HT-29 (cell line): ENCODE measurements at places on chromosomes 4 and X.

GRCh38 chrX:117959045-117959444 is 157.6 kb downstream of the KLHL13 start:
- no peak for DNase-seq

- DNase-seq: no peak
Observed at GRCh38 chrX:139077281-139078250, 366.0 kb upstream of the FGF13 start.

GRCh38 chrX:153694687-153695270 is 7.1 kb downstream of the SLC6A8 start:
- no peak for DNase-seq

DNA sequence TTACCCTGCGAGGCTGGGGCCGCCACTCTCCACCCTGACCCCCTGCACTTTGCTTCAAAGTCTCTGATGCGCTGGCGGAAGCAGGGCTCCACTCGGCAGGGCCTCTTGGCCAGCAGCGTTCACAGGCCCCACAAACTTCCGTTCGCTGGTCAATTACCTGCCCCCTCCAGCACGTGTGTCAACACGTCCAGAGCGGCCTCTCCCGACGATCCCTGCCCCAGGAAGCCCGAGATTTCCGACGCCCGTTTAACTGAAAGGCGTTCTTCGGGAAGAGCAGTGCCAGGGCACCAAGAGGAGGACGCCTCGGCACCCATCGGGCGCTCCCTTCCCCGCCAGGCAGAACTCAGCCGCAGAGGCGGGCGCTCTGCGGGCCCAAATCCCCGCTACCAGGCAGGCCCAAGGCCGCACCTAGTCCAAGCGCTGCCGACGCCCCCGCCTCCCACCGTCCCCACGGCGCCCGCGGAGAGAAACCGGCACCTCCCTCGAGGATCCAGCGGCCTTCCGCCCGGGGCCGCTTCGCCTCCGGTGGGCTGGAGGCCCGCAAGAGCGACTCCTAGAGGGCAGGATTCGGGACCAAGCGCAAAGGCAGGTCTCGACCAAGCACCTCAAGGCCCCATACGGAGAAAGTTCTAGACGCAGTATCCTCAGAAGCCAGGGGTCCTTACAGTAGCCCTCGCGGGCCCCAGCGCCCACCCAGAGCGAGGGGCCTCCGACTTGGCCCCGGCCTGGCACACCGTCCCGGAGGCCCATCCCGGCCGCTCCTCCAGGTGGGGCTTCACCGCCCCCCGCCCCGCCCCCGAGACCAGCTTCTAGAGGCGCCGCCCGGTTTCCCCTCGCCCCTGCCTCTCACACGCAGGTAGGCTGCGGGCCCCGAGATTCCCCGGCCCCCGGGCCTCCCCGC is 586 bp downstream of the BCAP31 start:
- peak; percentile 78 for DNase-seq

DNA sequence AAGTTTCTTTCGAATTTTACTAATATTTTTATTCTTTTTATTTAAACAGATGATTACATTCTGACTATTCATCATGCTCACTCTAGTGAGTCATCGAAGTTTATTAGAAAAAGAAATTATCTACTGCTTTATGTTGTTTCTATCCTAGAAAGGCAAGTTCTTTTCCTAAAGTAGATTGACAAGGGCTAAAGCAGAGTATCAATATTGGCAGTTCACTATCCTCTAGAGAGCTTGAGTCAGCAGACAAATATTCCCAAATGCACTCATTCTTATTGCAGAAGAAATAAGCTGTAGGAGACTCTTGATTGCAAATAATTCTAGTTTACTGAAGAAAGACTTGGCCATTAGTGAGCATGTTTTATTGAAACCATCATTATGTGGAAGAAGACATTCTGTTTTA is 911.8 kb downstream of the CENPC start:
- DNase-seq: no peak

GRCh38 chrX:87468941-87469340 is 48.7 kb upstream of the KLHL4 start:
- no peak for DNase-seq

GRCh38 chr4:146916479-146917076 is 29.1 kb downstream of the TTC29 start:
- DNase-seq: peak; percentile 40

DNA sequence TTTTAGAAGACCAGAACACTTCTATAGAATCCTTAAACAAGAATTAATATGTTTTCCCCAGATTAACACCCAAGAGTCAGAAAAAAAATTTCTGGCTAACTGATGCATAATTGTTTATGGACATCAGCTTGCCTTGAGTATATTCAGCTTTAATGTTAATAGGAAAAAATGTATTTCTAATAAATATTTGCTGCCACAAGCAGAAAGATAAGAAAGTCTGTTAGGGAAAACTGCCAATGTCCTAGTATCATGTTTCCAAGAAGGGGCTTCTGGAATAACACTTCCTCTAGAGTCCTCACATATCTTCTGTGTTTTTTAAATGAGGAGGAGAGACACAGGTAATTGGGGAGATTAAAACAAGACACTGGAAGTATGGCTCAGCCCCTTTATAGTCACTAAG is 202.1 kb upstream of the TET2 start:
- DNase-seq: no peak

DNA sequence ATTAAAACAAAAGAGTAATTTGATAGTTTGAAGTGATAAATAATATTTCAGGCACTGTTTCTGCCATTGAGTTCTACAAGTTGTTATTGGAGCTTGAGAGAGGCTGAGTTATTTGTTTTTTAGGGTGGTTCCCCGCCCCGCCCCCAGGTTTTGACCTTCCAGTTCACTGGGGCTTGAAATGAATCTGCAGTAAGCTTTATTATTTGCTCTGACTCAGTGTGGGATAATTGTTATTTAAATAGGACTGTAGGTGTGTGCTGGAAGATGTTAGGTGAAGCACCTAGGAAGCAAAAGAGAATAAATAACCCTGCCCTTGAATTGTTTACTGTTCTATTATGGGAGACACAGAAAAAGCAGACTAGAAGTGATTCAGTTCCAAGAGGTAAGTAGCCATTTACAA is 81.2 kb upstream of the KCNIP4 start:
- peak; percentile 45 for DNase-seq

DNA sequence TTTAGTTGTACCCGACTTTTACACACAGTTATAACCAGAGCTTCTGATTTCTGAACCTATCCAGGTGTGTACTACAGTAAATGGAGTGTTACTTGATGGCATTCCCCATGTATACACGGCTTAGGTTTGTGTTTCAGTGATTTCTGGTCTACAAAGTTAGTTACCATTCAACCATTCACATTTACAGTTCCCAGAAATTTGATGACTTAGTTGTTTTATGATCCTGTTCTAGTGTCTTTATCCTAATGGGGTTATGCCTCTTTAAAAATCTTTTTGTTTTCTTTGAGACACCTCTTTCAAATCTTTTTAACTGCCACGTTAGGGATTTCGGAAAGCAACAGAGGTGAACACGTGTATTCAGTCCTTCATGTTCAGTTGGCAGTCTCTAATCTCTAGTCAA is 23.4 kb downstream of the CPEB2 start:
- DNase-seq: no peak

DNA sequence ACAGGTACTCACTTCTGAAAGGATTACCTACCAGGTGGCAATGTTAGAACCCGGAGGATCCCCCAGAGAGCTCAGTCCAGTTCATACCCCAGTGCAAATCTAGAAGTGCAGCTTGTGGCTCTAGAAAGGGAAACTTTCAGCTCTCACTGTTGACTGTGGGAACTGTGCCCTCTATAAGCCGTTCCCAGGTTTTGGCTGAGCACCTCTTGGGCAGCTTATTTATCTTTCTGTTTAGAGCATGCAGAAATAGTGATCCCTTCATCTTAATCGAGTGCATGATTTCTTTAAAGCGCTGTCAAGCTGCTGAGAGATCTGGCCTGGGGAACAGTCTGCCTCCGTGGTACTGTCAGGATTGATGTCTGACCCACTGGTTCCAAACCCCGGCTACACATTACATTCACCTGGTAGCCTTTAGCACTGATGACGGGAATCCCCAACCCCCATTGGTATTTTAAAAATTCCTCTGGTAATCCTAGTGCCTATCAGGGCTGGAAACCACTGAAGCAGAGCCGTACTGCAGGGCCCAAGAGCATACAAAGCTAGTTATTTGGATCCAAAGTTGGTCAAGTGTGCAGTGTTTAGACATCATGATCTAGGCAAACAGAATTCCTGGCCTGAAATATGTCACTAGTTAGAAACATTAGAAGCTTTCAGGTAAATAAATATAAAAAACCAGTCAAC is 103.2 kb downstream of the KLHL8 start:
- DNase-seq: no peak

GRCh38 chr4:36919721-36920120 is 324.8 kb upstream of the NWD2 start:
- no peak for DNase-seq

- DNase-seq: no peak
Observed at GRCh38 chrX:57133706-57134105, 3.5 kb downstream of the SPIN2A start.

DNA sequence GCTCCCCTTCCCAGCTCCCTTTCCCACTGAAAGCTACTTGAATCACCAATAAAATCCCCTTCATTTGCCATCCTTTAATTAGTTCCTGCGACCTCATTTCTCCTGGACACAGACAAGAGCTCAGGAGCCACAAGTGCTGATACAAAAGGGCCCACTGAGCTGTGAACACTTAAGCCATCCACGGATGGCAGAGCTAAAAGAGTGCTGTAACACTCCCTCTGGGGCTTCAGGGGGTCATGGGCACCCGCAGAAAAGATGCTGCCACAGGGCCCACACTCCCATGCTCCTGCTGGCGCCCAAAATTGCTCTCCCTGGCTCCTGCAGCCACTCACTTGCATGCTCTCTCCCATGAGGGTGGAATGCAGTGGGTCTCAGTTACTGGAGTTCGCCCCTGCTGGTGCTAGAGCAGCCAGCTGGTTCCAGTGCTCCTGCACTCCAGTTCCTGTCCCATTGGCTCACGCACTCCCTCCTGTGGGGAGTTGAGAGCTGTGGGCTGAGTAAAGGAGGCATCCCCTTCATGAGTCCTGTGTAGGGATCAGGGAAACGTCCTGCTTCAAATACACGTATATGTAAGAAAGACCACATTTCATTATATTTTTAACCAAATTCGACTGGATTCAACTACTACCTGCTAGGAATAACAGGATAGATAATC is 1291.0 kb downstream of the ARAP2 start:
- peak; percentile 68 for DNase-seq
